ENCODE measurements at places on chromosomes 1 and 21.

- no peak for DNase-seq
- H3K27ac ChIP-seq, result no peak overlapping the region
- no peaks in the 10 kb centered on the region for H3K36me3 ChIP-seq
- H3K4me1 ChIP-seq, result no peaks in the 10 kb centered on the region
- H3K27me3 ChIP-seq, result no peaks in the 10 kb centered on the region
- no peak overlapping the region for H3K4me3 ChIP-seq
These were observed 566.4 kb downstream of the AJAP1 start for GRCh38 chr1:5220821-5221220.

- peak overlapping the region; percentile 8 for H3K27ac ChIP-seq
- H3K27me3 ChIP-seq, result no peaks in the 10 kb centered on the region
- no peaks in the 10 kb centered on the region for H3K36me3 ChIP-seq
- no peak overlapping the region for H3K4me3 ChIP-seq
- H3K4me1 ChIP-seq, result peaks cover 8% of the 10 kb centered on the region
These were observed 222.4 kb upstream of the B3GALT2 start for GRCh38 chr1:193408782-193409293.

- H3K36me3 ChIP-seq, result no peaks in the 10 kb centered on the region
- DNase-seq, result no peak
- no peaks in the 10 kb centered on the region for H3K4me1 ChIP-seq
- no peak overlapping the region for H3K27ac ChIP-seq
These were observed 177.4 kb downstream of the AKT3 start for GRCh38 chr1:243672539-243673074.

DNA sequence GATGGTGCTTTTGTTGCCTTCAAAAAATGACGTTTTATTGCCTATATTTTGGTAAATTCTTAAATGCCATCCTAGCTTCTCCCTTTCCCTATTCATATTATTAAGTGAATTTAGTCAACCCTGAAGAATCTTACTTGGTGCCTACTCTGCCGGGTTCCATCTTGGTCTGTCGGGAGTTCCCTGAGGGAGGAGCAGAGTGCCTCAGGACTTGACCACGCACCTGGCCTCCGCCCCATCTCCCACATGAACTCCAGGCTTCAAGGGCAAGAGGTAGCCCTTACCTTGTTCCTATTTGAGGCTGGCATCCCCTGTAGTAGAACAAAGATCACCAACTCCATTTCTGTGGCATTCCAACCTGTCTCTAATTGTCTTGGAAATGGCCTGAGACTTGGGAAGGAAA is 21.5 kb downstream of the VANGL2 start:
- DNase-seq, result no peak
- no peak overlapping the region for H3K27ac ChIP-seq
- H3K27me3 ChIP-seq, result no peaks in the 10 kb centered on the region
- no peak overlapping the region for H3K4me3 ChIP-seq

DNA sequence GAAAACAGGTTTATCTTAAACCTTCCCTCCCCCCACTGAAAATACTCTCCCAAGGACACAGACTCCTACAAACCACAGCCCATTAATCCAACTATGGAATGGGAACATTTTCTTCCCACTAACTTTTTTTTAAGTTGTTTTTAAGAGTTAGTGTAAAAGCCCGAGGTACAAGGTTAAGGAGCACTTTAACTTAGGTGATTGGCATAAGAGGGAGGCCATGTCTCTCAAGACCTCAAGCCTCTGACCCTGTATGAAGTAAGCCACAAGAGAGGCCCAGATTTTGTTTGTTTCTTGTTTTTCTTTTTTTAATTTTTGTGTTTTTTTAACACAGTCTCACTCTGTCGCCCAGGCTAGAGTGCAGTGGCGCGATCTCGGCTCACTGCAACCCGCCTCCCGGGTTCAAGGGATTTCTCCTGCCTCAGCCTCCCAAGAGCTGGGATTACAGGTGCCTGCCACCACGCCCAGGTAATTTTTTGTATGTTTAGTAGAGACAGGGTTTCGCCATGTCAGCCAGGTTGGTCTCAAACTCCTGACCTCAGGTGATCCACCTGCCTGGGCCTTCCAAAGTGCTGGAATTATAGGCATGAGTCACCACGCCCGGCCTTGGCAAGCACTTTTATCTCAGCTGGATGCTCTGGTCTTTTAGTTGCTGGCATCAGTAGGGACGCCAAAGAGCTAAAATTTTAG is 14.4 kb downstream of the ARMH1 start:
- no peaks in the 10 kb centered on the region for H3K4me1 ChIP-seq
- no peak overlapping the region for H3K27ac ChIP-seq
- no peak for DNase-seq
- no peaks in the 10 kb centered on the region for H3K27me3 ChIP-seq
- H3K36me3 ChIP-seq, result no peaks in the 10 kb centered on the region

DNA sequence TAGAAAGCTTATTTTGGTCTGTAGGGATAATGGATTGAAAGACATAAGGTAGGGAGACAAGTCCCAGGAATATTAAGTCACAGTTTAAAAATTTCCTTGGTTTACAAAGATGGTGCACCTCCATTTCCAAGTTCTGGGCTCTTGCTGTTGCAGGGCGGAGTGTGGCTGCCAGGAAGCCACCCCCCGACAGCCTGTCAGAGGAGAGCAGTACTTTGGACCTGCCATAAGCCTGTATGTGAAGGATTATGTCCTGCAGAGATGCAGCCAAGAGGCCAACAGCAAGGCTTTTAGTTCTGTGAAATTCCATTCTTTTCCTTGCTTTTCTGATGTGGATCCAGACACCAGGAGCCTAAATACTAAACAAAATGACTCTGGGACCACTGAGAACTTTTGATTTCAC is 31.9 kb upstream of the GTF2B start:
- DNase-seq, result no peak
- no peak overlapping the region for H3K4me3 ChIP-seq
- peaks cover 7% of the 10 kb centered on the region for H3K36me3 ChIP-seq
- no peak overlapping the region for H3K27ac ChIP-seq
- no peaks in the 10 kb centered on the region for H3K4me1 ChIP-seq
- no peaks in the 10 kb centered on the region for H3K27me3 ChIP-seq

All from keratinocyte (primary cell).